ENCODE measurements at places on chromosomes 12 and 14.

DNA sequence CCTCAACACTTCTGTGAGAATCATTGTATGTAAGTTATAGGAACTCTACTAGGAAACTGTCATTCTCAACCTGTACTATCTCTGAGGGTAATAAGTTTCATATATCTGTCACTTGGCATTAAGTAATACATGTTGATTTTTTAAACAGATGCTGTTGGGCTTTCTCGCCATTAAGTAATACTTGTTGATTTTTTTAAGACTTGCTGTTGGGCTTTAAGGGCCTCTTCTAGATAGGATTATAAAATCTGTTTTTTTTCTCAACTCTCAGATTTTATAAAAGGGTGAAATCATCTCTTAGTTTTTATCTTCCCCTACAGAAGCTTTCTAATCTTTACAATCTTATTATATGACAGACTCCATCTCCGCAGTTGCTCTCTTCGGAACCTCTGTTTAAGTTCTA lies 5.6 kb downstream of the WASHC4 start:
- DNase-seq: no peak

DNA sequence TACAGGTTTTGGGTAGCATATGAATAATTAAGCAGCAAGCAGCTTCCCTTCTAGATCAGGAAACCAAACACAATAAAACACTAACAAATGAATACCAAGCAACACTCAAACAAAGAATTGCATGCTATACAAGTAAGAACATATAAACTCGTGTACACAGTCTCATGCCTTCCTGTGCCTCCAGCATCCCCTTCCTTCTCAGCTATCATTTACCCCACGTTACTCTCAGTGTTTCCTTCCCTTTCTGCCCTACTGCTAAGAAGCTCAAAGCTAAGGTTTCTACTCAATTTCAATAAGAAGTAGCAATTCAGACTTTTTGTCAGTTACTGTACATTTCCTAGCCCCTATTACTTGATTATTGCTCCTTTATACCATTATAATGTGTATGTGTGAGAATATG lies 81.0 kb downstream of the DUSP16 start:
- DNase-seq: no peak

DNA sequence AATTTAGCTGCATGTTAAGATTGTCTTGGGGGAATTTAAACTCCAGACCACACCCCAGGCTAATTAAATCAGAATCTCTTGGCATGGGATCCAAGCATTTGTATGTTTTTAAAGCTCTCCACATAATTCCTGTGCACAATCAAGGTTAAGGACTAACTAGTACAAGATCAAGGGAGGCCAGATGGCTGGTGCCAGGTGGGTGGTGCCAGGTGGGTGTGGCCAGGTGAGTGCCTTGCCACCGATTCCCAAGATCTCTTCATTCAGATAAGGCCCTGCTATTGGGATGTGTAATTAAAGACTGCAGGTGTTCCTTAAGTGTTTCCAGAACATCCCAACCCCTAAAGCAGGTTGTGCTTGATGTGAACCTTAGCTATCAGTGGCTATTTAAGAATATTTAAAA lies 75.1 kb downstream of the NRXN3 start:
- no peak for DNase-seq

DNA sequence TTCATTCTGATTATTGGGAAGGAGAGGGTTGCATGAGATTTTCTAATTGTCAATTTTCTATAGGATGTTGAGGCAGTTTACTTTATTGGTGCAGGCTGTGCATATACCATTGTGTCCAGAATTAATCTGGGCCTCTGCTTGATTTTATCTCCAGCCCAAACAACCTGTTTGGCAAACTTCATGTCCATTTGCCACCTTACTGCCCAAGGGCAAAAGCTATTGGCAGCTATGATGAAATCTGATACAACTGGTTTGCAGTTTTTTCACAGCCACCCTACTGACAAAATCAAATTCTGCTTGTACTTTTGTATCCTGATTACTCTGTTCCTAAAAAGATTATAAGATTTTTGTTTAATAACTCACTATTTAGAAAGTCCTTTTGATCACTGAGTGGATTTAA lies 789.2 kb upstream of the FBXO33 start:
- DNase-seq: no peak

- no peak for DNase-seq
Measured at GRCh38 chr14:41950428-41951151, 343.9 kb downstream of the LRFN5 start.

DNA sequence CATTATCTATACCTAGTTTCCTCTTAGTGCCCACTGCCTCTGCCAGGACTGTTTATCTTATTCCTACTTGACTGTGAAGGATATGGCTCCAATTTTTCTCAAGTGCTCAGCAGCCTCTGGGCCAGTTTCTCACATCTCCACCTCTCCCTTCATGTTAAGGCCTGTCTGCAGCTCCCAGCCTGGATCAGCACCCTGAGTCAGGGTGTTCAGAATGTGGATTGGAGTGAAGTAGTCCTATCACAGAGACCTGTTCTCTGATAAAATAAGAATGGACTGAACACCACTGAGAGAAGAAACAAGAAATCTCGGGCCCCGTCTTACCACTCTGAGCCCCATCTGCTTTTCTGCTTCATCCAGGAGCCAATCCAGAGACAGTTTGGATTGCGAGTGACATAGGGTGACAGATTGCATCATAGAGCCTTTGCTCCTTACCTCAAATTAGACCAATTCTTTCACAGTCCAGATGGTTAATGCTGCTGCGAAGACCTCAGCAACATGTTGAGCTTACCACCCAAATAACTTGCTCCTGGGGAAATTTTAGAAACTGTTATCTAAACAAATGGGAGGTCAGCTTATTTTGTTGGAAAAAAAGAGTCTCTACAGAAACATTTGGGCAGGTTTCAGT lies 473.1 kb downstream of the PDZRN4 start:
- DNase-seq: no peak

GRCh38 chr12:47237751-47238211 lies 158.0 kb upstream of the AMIGO2 start:
- DNase-seq: no peak

DNA sequence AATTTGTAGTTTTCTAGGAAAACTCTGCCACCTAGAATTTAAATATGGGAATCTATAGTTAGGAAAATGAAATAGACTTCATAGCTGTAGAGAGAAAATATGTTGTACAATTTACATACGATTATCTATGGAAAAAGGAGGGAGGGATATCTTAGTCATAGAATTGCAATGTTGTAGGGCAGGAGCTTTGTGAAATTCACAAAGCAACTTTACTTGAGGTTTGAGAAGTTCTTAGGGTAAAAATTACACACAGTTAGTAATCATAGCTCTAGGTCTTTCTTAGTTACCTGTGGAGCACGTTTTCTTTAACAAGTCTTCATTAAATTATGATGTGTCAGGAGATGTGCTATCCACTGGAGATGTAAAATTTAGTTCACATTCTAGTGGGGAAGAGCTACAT lies 61.4 kb upstream of the DBX2 start:
- DNase-seq: no peak

DNA sequence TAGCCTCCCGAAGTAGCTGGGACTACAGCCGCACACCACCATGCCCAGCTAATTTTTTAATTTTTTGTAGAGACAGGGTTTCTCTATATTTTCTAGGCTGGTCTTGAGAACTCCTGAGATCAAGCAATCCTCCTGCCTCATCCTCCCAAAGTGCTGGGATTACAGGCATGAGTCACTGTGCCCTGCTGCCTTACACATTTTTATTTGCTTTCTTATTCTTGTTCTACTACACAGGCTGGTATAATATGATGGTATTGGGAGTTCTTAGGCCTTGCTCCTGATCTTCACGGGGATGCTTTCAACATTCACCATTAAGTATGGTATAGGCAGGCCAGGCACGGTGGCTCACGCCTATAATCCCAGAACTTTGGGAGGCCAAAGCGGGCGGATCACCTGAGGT lies 21.2 kb downstream of the DGLUCY start:
- no peak for DNase-seq

DNA sequence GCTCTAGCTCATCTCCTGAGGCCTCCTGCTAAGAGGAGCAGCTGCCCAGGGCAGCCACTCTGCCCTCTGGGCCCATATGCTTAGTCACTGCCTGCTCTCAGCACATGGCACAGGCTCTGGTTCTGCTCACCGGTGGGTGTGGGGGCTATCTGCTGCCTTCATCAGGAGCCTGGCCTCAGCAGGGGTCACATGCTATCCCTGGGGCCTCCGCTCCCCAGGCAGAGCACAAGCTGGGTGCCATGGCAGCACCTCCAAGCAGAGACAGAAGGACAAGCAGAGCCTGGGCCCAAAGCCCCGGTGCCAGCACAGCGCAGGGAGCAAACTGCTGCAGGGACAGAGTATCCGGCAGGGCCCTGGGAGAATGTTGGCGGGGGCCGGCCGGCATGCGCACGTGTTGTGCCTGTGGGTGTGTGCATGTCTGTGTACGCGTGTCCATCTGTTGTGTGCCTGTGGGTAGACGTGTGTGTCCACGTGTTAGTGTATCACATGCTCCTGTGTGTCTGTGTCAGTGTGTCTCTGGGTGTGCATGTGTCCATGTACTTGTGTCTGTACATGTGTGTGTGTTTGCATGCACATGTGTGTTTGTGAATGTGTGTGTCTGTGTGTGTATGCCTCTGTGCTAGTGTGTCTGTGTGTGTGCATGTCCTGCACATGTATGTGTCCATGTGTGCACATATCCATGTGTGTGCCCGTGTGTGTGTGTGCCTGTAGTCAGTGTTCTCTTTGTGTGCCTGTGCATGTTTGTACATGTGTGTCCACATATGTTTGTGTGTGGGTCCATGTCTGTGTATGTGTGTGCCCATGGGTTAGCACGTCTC lies 326.9 kb downstream of the TMEM121 start:
- no peak for DNase-seq

DNA sequence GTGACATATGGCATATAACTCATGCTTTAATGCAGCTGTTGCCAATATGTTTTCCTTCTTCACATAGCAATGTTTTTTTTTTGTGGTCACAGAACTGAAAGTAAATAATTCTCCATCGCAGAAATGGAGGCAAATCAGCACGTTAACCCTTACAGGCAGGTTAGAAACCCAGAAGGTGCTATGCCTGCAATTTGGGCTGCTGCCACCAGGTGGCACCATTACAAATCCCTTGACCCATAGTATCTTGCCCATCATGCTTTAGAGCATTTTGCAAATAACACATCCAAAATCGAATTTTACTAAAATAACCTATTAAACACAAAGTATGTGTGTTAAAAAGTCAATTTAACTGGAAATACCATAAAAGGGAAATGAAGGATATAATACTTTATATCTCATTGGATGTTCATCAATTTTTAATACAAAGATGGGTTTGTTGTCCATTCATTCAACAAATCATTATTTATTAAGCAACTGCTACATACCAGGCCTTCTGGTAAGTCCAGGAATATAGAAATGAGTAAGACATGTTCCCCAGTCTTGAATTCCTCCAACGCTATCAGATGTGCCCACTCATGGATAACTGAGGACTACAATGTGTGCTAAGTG lies 340.1 kb downstream of the GLT1D1 start:
- no peak for DNase-seq

GRCh38 chr14:101503431-101504095 lies 57.7 kb upstream of the DIO3 start:
- DNase-seq: no peak

- DNase-seq: no peak
Measured at GRCh38 chr12:96522690-96523089, 33.3 kb downstream of the CFAP54 start.

DNA sequence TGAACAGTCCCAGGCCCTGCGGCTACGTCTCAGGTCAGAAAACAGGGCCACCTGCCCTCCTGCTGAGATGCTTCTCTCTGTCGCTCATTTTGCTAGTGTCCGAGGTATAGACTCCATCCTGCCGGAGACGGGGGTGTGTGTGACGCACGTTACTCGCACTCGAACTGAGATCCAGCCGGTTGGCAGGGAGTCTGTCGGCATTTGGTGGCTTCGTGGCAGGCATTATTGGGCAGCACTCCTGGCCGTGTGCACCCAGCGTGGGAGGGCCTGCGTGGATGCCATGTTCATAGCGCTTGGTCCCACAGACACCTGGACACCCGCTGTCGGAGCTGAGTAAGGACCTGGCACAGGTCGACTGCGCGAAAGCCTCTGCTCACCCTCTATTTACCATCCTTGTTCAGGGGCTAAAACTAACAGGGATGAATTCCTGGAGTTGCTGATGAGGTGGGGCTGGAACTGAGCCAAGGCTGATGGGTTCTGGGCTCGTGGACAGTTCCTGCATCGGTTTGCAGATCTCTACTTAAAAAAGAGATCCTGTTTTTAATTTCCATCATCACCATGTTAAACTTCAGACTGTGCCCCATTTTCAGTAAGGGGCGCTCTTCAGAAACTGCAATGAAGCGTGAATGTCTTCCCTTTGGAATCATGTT lies 28.6 kb downstream of the AACS start:
- DNase-seq: no peak

DNA sequence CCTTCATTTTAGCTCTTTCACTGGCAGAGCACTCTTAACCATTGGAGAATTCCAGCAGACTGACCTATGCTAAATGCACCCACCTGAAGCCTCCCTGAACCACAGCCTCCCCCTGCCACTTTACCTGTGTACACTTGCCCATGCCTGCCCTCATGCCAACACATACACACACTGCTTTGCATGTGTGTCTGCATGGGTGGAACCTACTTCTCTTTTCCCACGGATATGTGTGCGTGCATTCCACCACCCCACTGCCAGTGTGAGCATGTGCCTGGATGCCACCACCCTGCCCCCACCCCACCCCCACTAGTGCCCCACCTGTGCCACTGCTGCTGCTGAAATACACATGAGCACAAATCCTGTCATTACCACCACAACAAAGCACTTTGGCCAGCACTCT lies 49.5 kb upstream of the EEA1 start:
- DNase-seq: no peak

GRCh38 chr12:75690296-75690955 lies 179.0 kb upstream of the KRR1 start:
- no peak for DNase-seq

DNA sequence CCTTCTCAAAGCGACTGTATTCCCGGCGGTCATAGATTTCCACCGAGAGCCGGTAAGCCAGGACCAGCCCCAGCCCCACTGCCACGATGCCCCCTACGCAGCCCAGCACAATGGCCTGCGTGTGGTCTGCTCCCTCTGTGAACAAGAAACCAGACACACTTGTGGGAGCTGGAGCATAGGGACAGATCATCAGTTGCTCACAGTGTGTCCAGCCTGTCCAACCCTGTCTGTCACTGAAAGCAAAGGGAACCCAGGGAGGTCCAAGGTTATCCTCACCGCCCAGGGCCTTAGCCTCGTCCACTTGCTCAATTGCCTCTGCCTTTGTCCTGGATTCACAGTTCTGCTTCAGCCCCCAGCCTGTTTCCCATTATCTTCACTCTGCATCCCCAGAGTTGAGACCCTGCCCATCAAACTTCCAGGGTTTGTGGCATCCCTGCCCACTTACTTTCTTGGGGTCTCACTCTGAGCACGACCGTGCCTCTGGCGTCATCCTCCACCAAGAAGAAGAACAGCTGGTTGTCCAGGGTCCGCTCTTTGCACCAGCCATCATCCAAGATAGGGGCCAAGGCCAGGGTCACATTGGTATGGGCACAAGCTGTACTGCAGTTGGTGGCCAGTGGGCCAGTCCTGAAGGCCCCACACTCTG lies 11.3 kb upstream of the CSAD start:
- DNase-seq: no peak

GRCh38 chr14:84217066-84217465 lies 1312.9 kb upstream of the FLRT2 start:
- no peak for DNase-seq

GRCh38 chr12:112932485-112933128 lies 5.7 kb upstream of the OAS3 start:
- DNase-seq: no peak

GRCh38 chr14:104875811-104876210 lies 10.7 kb downstream of the CEP170B start:
- DNase-seq: no peak
